CD4-positive, alpha-beta T cell (primary cell): ENCODE measurements at places on chromosomes 1 and 21.

- no peak for DNase-seq
These were observed 60.5 kb downstream of the SMYD2 start for GRCh38 chr1:214341459-214341858.

DNA sequence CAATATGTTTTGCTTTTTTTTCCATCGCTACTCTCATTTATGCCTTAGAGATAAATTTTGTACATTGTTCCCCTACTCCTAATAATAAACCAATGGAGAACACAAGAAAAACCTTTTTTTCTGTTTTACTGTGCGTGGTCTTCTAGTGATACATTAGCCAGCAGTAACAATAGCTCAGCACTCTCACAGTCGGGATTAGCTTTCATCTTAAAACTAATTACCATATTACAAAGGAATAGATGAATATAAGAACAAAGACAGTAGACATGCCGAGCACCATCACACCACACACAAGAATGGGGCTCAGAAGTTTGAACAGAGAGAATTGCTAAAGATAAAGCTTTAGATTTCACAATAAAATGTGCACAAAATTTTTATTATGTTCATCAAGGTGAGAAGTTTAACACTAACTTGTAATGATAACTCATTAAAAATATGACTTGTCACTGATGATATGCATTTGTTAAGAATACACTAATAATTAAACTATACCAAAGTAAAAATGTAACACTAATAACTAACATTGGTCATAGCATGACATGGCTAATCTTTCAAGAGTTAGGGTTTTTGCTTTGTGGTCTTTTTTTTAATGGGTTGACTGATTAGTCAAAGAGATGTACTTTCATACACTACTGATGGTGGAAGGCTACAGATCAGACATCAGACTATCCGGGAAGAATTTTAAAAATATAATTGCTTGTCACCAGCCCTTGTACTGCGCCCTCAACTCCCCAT is 61.8 kb downstream of the EXTL2 start:
- no peak for DNase-seq

DNA sequence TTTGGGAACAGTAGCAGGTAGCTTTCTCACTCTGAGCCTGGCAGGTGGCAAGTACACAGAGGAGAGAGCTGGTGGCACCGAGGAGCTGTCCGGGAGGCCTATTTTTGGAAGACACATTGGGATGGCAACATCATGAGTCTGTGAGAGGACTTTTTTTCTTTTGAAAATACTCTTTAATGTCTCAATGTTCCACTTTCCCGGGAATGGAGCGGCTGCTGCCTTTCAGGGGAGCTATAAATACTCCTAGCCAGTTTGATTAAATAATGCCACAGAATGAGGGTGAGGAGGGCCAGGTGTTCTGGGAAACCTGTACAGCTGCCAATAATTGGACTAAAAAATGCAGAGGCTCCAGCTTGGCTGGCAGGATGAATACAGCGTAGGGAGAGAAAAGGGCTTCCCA is 93.3 kb upstream of the COG2 start:
- DNase-seq, result no peak

GRCh38 chr1:9860887-9861286 is 37.1 kb upstream of the CLSTN1 start:
- no peak for DNase-seq

- DNase-seq, result no peak
These were observed 82.4 kb upstream of the MAGI3 start for GRCh38 chr1:113307771-113308445.

- DNase-seq, result no peak
These were observed 49.3 kb downstream of the LPGAT1 start for GRCh38 chr1:211781260-211781659.

- DNase-seq, result no peak
These were observed 25.4 kb downstream of the EGLN1 start for GRCh38 chr1:231396643-231397042.

GRCh38 chr1:246497331-246497915 is 9.7 kb downstream of the SMYD3 start:
- no peak for DNase-seq

- DNase-seq, result peak; percentile 73
These were observed 61.8 kb downstream of the ITPKB start for GRCh38 chr1:226677027-226678020.

- no peak for DNase-seq
These were observed 15.4 kb upstream of the WNT2B start for GRCh38 chr1:112493351-112493750.

- no peak for DNase-seq
These were observed 9.8 kb upstream of the NOS1AP start for GRCh38 chr1:162059721-162060120.

- DNase-seq, result no peak
These were observed 41.2 kb upstream of the CYP2J2 start for GRCh38 chr1:59967780-59968179.

DNA sequence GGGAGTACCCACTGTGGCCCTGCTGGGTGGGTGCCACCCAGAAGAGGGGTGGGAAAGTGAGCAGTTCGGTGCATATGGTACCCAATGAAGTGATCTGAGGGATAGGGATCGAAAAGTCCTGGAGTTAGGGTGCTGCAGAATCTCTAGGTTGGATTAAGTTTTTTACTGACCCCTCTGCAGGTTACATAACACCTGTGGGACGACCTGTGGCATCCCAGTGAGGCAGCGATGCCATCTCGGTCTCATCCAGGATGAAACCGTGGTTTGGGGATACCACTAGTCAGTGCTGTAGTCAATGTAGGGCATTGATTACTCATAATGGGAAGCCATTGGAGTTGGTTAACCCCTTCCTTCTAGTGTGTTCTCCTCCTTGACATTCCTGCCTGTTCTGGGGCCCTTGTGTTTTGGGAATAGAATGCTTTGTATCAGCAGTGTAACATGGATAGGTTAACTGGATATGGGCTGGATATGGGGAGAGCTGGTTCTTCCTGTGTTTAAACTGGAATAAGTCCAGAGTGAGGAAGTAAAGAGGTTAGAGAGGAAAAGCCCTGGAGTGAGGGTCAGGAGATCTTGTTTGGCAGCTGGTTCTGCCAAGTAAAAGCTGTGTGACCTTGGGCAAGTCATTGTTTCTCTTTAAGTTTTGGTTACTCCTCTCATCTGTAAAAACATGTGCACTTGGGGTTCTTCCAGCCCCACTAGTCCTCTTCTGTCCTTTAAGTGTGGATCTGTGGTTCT is 42.8 kb upstream of the ATF3 start:
- no peak for DNase-seq

DNA sequence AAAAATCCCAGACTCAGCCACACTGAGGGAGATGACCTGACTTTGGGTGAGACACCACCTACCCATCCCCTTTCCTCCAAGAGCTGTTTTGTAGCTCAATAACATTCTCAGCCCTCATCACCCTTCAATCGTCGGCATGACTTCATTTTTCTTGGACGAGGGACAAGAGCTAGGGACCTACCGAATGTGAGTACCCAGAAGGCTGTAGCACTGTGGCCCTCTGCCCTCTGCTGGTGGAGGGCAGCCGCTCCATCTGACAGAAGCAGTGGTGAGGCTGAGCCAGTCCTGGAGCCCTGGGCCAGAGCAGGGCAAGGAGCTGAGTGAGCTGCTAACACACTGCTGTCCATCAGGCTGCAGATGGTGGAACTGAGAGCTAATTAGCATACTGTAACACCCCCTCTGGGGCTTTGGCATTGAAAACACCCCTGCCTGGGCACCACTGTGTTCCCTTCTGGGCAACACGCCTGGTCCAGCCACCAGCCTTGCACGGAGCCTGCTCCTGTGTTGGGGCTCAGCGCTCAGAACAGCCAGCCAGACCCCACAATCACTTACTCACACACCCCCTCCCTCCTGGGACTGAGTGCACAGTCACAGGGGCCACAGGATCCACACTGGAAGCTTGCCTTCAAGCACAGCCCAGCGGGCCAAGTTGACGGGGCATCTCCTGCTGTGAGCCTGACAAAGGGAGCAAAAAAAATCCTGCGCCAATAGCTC is 18.3 kb upstream of the ALPL start:
- no peak for DNase-seq

- DNase-seq, result no peak
These were observed 295.9 kb upstream of the ADGRL4 start for GRCh38 chr1:79302380-79302930.

GRCh38 chr1:238466459-238466858 is 575.7 kb upstream of the ZP4 start:
- DNase-seq, result no peak

DNA sequence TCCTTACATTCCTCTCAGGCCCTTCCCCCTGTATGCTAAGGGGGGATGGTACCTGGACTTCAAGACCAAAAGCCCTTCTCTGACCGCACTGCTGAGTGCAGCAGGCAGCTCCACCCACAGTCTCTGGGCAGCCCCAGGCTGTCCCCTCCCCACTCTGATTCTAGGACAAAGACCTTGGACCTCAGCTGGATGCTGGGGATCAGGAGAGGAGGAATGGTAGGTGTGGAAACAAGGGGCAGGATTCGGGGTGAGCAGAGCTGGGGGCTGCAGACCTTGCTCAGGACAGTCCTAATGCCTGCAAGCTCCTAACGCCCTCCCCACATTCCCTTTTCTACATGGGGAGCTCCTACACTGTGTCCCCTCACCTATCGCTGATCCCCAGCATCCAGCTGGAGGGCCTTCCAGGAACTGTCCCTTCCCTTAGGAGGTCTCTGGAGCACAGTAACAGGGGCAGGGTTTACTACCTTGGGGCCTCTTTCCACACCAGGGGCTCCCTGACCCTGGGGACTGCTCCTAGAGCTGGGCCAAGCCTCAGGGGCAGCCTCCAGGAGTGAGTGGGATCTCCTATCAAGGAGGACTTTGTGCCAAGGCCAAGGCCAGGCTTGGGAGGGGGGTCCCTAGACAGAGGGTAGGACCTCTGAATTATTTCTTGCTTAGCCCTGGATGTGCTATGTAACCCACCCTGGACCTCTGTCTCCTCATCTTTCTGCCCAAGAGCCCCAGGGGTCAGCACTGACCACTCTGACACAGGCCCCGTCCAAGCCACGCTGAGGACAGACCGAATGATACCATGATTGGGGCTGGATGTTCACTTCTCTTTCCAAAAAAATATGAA is 5.6 kb downstream of the CLDN19 start:
- DNase-seq, result no peak

DNA sequence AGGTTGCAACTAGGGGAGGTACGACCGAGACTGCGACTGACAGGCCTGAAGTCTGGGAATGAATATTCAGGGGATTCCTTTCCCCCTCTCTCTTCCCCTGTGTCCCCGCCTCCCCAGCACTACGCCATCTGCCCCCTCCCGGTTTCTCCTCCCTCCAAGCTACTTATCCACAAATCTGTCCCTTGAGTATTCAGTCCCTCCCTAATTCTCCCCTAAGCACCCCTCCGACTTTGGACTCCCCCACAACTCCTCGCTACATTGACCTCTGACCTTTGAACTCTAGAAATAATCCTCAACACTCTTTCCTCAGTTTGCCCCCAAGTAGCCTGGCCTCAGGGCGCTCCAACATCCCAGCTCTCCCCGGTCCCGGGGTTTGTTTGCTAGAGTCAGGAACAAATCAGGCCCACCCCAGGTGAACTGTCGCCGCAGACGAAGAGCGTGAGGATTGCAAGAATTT is 393 bp downstream of the LYSMD1 start:
- no peak for DNase-seq

DNA sequence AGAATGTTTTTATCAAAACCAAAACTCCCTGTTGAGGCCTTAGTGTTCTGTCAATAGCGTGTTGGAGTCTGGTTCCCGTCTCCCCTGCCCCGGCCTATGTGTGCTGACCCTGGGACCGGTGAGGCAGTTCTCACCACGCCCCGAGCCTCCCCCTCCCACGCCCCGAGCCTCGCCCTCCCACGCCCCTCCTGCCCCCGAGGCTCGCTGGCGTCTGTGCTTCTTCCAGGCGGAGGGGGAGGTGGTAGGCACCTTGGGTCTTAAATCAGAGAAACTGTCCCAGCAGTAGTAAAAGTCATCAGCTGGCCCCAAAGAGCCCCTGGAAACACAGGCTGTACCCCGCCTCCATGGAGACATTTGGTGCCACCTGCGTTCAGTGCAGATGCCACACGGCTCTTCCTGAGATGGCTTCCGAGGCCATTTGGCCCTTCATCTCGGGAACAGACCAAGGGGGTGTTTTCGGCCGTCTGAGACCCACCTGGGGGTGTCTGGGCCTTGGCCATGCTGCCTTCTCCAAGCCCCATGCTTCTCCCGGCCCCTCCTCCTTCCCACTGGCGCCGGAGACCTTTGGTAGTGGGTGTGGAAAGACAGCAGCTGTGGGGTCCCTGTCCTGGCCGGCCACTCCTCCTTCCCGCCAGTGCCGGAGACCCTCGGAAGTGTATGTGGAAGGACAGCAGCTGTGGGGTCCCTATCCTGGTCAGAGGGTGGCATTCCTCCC is 44.7 kb downstream of the SKI start:
- DNase-seq, result no peak

GRCh38 chr1:230016159-230016558 is 50.9 kb upstream of the GALNT2 start:
- DNase-seq, result no peak

DNA sequence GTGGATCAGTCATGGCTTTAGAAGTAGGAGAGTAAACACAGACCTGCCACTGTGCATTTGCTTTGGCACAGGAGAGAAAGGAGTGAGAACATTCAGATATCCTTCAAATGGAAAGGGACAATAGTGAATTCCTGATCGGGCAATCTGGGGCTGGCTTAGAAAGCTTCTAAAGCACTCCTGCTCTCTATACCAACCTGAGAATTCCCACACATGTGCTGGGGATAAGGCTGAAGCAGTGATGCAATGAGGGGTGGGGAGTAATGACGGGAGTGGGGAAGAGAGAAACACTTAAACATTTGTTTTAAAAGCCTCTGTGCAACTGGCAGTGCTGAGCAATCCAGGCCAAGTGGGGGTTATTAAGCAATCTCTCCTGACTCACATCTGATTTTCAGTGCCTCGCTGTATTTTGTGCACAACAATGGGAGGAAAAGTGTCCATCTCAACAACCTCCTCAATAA is 108.8 kb downstream of the KIAA0319L start:
- no peak for DNase-seq

DNA sequence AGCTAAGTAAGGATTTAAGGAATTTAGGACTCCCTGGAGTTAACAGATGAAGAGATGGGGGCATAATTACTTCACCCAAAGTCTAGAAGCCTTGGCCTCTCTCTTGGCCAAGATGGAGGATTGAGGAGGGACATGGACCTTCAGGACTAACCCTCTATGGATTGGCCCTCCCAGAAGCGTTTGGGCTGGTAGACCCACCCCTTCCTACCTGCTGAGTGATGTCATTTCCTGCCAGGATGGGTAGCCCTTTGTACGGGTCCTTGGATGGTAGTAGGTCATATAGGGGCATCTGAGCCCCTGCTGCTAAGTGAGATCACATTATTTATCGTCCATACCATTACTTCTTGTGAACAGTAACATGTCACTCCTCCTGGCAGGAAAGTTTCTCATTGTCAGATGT is 17.7 kb downstream of the LURAP1 start:
- DNase-seq, result no peak

DNA sequence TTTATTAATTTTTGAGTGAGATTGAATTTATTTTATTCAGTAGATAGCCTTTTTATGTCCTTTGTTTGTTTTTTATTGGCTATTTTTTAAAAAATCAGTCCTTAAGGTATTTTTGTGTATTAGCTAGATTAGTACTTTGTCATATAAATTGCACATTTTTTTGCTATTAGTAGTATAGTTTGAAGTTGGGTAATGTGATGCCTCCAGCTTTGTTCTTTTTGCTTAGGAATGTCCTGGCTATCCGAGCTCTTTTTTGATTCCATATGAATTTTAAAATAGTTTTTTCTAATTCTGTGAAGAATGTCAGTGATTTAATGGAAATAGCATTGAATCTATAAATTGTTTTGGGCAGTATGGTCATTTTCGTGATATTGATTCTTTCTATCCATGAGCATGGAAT is 80.4 kb downstream of the MAN1A2 start:
- DNase-seq, result no peak

GRCh38 chr1:41218152-41218551 is 24.0 kb downstream of the SCMH1 start:
- DNase-seq, result no peak

- DNase-seq, result no peak
These were observed 54.9 kb downstream of the KLHDC7A start for GRCh38 chr1:18535391-18536210.
